Stimulated activated CD8-positive, alpha-beta memory T cell treated with anti-CD3 and anti-CD28 coated beads, Interleukin-4, amount 100 ng/mL, for 1 hour (primary cell): ENCODE measurements at places on chromosomes 1 and 21.

DNA sequence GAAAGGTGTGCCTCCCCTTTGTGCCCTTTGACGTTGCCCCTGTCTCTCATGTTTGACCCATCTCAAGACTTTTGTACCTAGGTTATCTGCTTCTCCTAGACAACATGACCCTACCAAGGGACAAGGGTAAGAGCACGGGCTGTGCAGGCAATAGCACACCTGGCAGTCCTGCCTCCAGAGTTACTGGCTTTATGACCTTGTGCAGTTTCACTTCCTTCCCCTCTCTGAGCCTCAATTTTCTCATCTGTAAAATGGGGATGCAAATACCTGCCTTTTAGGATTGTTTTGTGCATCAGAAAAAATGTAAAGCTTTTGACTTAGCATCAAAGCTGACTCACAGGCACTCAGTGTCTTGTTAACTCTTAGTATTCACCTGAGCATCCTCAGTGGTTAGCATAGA is 36.4 kb downstream of the ELK4 start:
- DNase-seq, result no peak

DNA sequence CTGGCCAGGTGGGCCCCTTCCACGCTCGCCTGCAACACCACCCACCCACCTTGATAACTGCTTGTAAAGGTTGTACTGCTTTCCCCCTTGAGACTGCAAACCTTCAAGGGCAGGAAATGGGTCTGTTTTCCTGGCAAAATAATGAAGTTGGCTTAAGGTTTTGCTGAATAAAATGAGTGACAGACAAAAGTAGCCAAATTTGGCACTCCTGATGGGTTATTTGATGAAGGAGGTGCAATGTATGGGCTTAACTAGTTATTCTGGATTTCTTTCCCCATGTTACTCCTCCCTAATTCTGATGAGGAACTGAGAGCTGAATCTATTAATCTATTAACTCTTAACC is 14.6 kb upstream of the HLCS start:
- DNase-seq, result no peak

GRCh38 chr1:111618081-111618480 is 1.5 kb upstream of the RAP1A start:
- no peak for DNase-seq

GRCh38 chr1:153977250-153978240 is at the start of gene JTB:
TSS of gene JTB (minus strand) at chr1:153977674. CDS start at chr1:153977252, 422 bp downstream.
- DNase-seq, result no peak

DNA sequence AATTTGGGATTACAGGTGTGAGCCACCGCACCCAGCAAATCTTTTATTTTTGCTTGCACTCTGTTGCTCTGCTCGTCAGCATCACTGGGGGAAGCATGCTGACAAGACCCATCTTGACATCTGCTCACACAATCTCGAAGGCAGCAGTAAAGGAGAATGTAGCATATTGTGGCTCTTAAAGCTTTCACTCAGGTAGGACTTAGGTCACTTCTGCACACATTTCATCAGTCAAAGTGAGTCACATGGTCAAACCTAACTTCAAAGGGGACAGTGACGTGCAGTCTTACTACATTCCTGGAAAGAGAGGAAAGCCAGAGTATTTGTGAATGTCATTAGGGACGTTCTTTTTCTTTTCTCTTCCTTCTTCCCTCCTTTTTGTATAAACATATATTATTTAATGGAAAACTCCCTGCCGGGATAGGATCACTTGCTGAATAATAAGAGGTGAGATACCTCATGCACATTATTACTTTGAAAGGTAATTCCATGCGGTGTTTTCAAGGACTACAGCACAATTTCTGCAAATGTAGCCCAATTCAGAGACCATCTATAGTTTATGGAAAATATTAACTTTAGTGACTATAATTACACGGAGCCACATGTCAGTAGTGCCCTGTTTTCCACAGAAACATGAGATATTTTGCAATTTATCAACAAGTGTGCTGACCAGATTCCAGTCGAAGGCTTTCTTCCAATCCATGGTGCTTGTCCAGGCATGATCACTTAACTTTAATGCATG is 19.3 kb upstream of the ACBD6 start:
- DNase-seq, result no peak

- DNase-seq, result no peak
Observed at GRCh38 chr1:10674222-10674621, 122.2 kb downstream of the CASZ1 start.

DNA sequence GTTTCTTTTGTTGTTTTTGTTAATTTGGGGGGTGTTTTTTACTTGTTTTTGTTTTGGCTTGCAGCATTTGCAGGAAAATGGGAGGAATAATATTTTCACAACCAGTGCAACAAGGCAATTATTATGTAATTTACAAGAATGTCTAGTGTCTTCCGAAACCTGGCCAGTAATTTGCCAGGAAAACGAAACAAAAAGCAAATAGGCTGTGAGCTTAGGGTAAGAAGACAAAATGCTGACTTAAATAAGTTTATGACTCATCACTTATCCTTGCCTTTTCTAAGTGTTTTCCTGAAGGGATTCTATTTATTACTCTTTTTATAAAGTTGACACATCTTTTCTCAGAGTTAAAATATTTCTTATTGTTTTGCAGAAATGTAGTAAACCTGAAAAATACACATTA is 49.8 kb downstream of the KCNT2 start:
- no peak for DNase-seq

GRCh38 chr1:1539310-1540089 is 924 bp downstream of the TMEM240 start:
- no peak for DNase-seq

DNA sequence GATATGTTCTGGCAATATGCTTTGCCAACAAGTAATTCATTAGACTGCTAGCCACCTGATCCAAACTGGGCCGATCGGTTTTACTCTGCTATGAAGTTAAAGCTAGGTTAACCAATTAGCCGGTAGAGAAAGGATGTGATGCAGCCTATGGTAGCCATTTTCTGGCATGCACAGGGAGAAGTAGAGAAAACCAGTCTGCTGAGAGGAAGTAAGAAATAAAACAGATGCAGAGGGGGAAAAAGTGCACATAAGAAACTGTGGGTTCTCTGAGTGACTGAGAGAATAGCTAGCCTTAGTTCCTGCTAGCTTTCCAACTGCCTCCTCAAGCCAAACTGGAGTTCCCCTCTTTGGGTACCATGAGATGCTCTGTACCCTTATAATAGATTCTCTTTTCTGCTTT is 52.8 kb downstream of the ARID4B start:
- no peak for DNase-seq

DNA sequence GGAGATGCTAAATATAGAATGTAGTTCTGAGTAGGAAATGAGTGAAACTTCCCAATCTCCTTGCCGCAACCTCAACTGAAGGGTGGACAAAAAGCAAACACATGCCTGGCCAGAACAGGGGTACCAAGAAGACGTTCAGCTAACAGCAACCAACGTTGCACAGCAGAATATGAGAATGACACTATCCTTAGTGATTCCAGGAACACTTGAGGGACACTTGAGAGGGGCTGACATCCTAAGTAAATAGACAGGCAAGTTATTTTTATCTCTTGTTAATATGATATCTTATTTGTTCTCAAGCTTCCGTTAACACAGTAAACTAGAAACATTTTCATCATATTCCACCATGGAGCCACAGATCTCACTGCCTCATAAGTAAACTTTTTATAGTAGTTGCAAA is 908 bp downstream of the KRTAP19-1 start:
- no peak for DNase-seq

DNA sequence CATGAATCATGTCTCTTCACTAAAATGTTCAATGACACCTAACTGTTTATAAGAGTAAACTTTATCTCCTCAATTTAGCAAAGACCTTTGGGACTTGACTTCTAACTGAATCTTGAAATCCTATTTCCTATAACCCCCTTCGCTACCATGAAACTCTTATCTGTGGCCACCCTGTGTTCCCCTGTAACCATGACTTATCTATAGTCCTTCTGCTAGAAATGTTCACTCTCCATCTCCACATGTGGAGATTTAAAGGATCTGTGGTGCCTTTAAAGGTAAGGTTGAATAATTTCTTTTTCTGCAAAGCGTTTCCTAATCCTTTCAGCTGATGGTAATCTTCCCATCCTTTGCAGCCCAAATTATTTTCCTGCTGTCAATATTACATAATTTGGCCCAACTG is 436.3 kb upstream of the RUNX1 start:
- DNase-seq, result no peak

DNA sequence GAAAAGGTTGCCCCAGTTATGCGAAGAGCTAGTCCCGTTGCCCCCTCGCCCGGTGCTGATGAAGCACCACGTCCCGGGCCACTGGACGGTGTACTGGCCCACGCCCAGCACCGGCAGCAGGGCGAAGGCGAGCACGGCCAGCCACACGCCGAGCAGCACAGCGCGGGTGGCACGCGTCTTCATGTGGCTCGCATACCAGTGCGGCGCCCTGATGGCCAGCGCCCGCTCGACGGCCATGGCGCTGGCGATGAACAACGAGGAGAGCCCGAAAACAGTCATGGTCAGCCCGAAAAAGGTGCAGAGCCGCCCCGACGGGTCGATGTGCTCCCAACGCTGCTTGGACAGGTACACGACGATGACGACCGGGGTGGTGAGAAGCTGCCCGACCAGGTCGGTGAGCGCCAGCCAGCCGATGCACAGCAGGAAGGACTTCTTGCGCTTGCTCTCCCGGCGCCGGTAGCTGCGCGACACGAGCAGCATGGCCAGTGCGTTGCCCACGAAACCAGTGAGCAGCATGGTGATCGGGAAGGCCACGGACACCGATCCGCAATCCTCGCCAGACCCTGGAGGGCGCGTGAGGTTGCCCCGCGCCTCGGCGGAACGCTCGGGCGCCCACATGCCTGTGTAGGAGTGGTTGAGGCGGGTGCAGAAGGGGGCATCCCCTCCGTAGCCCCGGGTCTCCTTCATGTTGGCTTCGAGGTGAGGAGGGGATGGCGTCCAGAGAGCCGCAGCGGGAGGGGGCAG is 553 bp downstream of the PTGER3 start:
- no peak for DNase-seq

GRCh38 chr1:175801979-175802378 is 58.6 kb upstream of the TNR start:
- no peak for DNase-seq

DNA sequence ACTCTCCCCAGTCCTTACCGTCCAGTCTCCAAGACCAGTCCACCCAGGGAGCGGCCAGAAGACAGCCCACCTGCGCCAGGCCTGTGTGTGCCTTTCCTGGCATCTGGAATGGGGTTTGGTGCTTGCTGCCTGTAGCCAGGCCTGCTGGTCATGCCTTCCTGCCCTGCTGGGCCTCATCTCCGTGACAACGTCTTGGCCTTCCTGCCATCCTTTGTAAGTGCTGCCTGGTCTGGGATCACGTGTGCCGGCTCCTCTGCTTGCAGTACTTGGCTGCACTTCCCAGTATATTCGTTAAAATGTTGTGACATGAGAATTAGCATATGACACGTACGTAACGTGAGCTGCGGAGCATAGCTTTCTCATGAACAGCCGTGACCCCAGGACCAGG is 145.3 kb upstream of the COL6A1 start:
- no peak for DNase-seq

GRCh38 chr1:200673952-200674823 is 4.5 kb upstream of the DDX59 start:
- no peak for DNase-seq

DNA sequence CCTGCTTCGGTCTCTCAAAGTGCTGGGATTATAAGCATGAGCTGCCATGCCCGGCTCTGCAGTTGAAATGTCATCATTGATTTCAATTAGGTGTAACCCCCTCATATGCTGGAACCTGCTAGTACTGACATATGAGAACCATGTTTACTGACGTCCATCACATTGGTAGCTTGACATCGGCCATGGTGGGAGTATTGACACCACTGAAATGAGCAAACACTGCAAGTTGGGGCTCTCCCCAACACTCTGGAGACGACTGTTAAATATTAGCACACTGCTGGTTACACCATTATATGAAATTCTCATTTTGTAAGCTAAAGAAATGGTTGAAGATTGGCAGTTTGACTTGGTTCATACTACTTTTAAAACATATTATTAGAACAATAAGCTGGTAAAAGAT is 63.7 kb downstream of the CNST start:
- DNase-seq, result no peak

DNA sequence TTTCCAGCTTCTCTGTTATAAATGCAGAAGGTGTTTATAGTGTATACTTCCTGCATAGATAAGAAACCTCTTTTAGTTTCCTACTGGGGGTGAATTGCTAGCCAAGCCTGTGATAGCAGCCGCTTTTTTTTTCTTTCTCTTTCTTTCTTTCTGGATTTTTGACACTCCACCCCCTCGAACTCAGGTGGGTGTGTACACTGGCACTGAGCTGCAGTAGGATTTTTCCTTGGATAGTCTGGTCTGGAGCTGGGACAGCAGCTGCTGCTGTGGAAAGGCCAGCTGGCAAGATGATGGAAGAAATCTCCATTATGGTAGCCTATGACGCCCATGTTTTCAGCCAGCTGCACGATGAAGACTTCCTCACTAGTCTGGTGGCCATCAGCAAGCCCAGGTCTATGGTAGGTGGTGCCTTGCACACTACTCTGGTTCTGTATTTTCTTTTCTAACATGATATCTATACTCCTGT is 122.5 kb upstream of the CACYBP start:
- DNase-seq, result no peak

- DNase-seq, result peak; percentile 56
Observed at GRCh38 chr1:36099681-36100341, 11.1 kb downstream of the ADPRS start.

DNA sequence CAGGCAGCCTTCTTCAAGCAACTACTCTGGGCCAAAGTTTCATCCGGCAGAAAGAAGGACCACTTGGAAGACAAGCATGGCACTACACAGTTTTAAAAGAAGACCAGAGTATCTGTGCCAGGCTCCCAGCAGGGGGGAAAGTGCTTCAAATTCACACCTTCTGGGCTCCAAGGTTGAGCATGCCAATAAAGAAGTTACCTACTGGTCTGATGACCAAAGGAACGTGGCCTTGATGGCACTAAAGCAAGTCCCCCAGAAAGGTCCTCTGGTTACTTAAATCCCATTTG is 73.5 kb downstream of the CD46 start:
- DNase-seq, result no peak

- no peak for DNase-seq
Observed at GRCh38 chr1:168621356-168621755, 45.0 kb downstream of the XCL1 start.

- no peak for DNase-seq
Observed at GRCh38 chr1:87058343-87058649, 143.9 kb downstream of the HS2ST1 start.

- DNase-seq, result no peak
Observed at GRCh38 chr1:204390751-204391466, 20.7 kb downstream of the PPP1R15B start.

DNA sequence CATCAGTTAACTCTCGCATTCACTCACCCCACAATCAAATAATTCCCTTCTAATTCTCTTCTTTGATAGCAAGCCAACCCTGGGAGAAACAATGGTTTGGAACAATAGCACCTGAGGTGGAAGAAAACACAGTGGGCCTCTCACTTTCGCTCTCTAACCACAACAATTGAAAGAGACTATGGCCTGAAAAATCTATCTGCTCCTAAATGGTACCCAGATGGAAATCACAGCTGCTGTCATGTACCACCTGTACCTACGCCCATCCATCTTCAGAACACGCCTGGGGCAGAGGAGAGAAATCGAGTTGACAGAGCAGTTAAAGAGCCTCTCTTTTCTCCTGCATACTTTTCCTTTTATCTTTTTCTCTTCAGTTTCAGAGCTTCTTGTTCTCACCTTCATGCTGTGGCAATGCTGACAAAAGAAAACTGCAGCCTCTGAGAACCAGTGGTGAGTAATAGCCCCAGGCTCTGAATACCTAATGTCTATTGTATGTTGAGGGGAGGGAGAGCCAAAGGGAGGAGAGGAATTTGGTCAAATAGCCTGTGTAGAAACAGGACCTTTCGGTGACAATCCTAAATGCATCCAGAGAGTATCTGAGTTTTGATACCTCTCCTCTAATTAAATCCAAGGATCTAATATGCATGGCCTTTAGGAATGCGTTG is 57.7 kb downstream of the ZC3H11B start:
- DNase-seq, result no peak
